ENCODE measurements at places on chromosomes 11 and 22.

- DNase-seq, result no peak
These were observed 408.7 kb downstream of the BRD1 start for GRCh38 chr22:49418943-49419342.

- DNase-seq, result peak; percentile 27
These were observed at the start of gene GRK3 for GRCh38 chr22:25564320-25564978. TSS of gene GRK3 (plus strand) at chr22:25564675. CDS start at chr22:25565041, 366 bp downstream.

DNA sequence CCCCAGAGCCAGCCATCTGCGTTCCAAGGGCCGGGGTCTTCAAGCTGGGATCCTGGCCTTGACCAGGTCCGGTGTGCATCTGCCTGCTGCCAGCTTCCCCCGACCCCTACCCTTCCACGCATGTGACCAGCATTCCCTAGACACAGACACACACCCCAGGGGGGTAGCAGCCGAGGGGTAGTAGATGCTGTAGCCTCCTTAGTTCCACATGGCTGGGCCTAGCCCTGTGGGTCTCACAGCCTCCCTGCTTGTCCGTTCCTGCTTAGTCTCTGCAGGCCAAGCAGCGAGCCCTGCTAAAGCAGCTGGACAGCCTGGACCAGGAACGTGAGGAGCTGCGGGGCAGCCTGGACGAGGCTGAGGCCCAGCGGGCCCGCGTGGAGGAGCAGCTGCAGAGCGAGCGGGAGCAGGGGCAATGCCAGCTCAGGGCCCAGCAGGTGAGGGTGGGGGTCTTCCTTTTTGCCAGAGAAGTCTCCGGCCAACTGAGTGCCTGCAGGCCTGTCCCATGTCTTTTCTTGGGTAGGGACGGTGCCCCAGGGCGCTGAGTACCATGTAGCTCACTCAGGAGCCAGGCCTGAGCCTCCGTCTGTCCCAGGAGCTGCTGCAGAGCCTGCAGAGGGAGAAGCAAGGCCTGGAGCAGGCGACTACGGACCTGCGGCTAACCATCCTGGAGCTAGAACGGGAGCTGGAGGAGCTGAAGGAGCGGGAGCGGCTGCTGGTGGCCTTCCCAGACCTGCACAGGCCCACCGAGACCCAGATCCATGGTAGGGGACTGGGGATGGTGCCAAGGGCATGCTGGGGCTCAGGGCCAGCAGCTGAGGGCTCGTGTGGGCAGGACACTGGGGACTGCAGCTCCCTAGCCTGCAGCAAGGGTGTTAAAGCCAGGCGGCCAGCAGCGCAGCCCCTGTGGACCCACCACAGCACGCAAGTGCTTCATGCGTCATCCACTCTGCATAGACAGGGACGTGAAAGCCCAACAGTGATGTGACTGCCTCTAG, 13.6 kb downstream of the RNF215 start:
- no peak for DNase-seq

GRCh38 chr22:17496841-17497240, 66.5 kb upstream of the SLC25A18 start:
- DNase-seq, result no peak

DNA sequence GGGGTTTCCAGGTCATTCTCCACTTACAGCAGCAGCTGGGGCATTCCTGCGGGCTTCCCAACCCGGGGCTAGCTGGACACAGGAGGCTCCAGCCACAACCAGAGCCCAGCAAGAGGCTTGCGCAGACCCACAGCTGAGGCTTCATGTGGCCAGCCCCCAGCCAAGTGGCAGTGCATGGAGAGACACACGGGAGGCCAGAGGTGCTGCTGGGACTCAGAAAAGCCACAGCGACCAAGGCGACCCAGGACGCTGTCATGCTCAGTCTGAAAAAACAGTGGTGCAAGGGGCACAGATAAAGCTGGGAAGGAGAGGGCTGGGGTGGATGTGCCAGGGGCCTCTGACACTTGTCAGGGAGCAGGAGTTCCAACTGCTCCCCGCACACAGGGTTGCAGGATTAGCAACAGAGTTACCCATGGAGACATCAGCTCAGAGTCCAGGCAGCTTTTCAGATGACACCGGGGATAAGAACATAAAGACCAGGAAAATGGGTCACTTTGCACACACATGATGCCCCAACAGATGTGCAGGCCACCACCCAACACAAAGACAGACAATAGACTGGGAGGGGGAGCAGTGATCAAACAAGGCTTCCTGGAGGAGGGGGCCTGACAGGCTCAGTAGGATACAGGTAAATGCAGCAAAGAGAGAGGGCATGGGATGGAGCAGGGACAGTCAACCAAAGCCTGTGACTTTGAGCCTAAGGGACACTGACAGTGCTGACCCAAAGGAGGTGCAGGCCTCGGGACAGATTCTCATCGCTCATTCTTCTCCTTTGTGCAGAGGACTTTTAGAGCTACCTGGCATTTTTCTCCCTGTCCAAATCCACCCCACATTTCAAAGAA, 6.9 kb upstream of the NEAT1 start:
- no peak for DNase-seq

DNA sequence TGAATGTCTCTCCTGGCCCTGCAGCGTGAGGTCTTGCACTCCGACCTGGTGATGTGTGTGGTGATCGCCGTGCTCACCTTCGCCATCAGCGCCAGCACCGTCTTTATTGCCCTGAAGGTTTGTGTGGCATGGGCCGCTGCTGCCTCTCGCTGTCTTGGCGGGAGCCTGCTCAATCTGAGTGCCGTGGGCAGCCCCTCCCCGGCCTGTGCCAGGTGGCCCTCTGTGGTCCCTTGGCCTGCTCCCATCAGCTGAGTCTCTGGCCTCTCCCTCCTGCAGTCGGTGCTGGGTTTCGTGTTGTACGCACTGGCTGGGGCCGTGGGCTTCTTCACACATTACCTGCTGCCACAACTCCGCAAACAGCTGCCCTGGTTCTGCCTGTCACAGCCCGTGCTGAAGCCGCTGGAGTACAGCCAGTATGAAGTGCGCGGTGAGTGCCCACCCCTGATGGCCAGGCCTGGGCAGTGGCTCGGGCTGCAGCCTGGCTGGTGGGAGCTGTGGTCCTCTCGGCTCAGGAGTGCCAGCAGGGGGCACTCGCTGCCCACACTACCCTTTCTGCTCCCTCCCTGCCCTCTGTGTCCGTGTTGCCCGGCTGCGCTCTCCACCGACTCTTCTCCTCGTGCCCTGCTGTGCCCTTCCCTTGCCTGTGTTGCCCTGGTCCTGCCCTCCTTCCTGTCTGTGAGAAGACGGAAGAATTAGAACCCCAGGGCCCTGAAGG, 10.2 kb downstream of the PCNX3 start:
- DNase-seq, result peak; percentile 61

DNA sequence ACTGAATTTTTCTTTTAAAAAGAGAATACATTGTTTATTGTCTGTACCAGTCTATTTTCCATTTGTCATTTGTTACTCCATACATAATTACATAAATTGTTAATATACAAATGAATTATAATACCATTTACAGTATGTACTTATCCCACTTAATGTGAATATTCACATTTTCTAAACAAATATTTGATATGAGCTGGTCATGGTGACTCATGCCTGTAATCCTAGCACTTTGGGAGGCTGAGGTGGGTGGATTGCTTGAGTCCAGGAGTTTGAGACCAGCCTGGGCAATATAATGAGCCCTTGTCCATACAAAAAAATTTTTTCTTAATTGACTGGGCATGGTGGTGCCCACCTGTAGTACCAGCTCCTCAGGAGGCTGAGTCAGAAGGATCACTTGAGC, 6.8 kb downstream of the SC5D start:
- no peak for DNase-seq

DNA sequence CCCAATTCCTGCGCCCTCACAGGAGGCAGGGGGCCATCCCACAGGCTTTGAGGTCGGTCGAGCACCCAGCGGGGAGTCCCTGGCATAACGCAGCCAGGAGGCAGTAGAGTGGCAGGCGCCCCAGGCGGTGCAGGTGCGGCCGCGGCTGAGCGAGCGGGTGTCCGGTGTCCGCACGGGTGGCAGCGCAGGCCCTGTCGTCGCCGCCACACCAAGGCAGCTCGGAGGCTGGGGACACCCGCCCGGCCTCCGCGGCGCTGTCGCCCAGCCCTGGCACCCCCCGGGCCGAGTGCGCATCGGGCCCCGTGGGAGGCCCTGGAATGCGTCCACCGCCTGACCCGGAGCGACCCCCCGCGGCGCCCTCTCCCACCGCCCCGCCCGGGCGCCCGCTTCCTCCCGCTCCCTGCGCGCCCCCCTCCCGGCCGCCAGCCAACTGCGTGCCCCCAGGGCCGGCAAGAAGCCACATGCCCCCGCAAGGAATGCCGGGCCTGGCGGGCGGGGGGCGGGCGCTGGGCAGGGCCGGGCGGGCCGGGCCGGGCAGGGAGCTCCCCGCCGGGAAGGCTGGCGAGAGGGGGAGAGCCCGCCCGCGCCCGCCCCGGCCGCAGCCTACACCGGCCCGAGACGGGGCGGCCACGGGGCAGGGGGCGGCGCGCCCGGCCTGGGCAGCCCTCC, 33.9 kb downstream of the PRDM11 start:
- no peak for DNase-seq

DNA sequence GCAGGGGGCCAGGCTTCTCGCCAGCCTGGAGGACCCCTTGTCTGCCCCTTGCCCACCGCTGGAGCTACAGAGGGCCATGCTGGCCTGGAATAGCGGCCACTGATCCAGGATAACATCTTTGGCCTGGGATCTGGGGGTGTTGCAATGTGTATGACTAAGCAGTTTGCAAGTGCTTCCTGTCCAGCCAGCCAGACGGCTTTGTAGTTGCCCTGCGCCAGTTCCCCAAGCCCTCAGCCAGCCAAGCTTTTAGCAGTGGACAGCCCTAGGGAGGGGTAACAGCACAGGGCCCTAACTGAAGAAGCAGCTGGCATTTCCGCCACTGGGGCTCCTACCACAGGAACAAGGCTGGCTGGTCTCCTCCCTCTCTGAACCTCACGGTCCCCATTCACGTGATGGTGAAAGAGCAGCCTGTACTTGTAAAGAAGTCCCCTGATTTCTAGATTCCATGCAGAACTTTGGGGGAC, 32.1 kb downstream of the UQCR10 start:
- no peak for DNase-seq

GRCh38 chr11:112334381-112334780, 73.7 kb upstream of the PLET1 start:
- no peak for DNase-seq

- DNase-seq, result no peak
These were observed 20.2 kb downstream of the CELF1 start for GRCh38 chr11:47532597-47533213.

DNA sequence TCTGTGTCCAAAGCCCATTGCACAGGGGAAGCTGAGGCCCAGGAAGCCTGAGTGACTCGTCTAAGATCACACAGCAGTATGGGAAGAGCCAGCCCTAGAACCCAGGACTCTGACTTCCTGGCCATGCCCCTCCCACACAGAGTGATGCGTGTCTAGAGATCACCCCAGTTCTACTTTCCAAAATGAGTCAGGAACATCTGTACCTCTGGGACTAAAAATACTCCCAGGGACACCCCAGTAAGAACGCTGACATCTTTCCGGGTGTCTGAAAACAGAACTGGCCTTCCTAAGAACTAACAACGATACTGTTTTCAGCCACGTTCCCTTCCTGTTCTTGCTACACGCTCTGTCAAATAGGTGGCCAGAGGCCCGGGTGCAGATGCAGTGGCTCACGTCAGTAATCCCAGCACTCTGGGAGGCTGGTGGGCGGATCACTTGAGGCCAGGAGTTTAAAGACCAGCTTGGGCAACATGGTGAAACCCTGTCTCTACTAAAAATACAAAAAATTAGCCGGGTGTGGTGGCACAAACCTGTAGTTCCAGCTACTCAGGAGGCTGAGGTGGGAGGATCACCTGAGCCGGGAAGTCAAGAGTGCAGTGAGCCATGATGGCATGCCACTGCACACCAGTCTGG, 21.7 kb upstream of the PDGFB start:
- DNase-seq, result no peak

- no peak for DNase-seq
These were observed 66.5 kb upstream of the POU2AF1 start for GRCh38 chr11:111445586-111445985.

- DNase-seq, result no peak
These were observed 32.1 kb upstream of the SLC5A12 start for GRCh38 chr11:26753723-26754504.

DNA sequence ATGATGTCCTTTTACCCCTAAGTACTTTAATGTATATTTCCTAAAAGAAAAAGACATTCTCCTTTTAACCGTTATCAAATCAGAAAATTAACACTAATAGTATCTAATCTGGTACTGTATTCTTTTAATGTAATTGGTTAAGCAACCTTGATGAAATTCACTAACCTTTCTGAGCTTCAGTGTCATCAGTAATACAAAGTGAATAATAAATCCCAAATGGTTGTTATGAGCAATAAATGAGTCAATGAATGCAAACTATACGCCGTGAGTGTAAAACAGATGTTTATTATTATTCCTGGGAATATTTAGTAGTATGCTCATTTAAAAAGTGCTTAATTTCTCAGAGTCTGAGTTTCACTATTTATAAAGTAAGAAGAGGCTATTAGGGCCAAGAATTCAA, 21.5 kb downstream of the UEVLD start:
- DNase-seq, result no peak

All from CD4-positive, alpha-beta memory T cell (primary cell).